ENCODE measurements at places on chromosomes 7 and 10.

GRCh38 chr10:127151981-127152699 is 44.3 kb downstream of the INSYN2A start:
- no peak for DNase-seq

DNA sequence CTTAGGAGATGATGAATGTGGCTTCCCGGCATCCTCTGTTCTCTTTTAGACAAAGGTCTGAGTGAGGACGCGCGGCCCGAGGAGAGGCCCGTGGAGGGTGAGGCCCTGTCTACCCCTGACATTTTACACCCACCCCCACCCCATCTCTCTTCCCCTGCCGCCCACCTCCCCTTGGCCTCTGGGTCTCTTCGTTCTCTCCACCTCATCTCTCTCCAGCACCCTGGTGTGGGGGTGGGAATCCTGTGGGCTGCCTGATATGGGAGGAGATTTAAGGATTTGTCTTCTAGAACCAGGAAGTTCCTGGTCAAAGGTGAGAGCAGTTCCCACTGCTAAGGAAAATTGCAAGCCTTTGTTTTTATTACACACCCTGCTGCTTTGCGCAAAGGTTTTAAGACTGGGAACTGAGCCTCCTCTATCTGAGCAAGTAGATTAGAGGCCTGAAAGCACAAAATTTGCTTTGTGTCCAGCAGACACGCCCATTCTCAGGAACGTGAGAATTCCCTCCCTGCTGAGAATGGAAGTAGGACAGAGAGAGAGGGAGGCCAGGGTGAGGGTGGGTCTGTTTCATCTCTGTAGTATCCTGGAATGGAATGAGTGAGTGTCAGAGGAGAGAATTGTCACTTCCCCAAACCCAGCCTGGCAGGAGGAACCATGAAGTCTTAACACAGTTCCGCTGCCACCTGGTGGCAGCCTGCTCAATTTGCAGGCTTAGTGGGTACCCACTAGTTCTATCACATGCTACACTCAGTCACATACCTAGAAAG is 91.2 kb downstream of the GTF2IRD1 start:
- no peak for DNase-seq

DNA sequence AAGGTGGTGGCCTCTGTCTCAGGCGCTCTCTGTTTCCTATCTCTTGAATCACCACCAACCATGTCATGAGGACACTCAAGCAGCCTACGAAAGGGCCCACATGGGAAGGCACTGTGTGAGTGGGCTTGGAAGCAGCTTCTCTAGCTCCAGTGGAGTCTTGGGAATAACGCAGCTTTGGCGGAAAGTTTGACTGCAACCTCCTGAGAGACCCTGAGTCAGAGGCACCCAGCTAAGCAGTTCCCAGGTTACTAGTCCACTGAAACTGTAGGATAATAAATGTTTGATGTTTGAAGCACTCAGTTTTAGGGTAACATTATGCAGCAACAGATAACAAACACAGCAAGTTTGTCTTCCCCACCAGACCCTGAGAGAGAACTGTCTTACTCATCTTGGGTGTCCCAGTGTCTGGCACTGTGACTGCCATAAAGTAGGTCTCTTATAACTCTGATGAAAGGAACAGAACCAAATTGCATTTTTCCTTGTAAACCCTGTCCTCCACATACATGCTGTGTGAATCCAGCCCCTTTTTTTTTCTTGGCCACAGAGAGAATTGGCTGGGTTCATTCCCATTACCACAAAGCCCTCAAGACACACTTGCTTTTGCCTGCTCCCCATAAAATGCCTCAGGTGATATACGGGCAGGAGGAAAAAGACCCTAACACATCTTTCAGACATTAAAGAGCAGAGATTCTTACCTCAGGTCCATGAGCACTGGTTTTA is 185.5 kb downstream of the ZNF365 start:
- no peak for DNase-seq

DNA sequence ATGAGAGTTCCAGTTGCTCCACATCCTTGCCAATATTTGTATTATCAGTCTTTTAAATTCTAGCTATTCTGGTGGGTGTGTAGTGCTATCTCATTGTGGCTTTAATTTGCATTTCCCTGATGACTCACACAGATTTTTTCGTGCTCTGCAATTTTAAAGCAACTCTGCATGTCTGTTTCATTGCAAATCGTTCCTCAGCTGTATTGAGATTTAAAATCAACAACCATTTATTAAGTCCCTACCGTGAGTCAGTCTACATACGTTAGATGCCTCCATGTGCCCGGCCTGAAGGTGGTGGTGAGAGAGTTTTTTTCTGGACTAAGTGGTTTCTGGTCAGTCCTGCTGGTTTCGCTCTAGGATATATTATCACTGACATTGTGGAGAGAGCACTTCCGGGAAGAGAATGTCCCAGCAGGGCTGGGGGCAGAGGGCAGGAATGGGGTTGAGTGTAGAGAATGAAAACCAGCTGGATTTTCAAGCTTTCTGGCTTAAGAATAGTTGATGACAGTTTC is 8.4 kb upstream of the HYCC1 start:
- DNase-seq = no peak

DNA sequence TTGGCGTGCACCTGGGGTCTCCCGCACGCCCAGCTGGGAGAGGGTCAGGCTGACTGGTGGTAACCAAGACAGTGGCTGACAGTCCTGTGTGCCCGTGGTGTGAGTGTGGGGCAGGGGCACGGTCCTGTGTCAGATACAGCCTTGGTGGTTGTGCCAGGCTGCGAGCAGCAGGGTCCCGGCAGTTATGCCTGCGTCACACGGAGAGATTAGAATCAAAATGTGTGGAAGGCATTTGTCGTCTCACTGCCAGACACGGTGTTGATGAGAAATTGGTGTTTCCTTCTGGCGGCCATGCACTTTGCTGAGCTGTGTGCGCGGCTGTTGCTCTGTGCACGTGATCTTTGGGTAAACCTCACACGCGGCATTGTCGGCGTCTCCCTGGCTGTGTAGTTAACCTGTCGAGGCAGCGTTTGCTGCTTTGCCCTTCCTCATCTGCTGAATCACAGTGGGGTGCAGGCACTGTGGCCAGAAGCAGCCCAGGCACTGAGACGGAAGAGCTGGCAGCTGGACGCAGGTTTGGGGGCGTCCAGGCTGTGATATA is 87.7 kb downstream of the NKX6-2 start:
- no peak for DNase-seq

DNA sequence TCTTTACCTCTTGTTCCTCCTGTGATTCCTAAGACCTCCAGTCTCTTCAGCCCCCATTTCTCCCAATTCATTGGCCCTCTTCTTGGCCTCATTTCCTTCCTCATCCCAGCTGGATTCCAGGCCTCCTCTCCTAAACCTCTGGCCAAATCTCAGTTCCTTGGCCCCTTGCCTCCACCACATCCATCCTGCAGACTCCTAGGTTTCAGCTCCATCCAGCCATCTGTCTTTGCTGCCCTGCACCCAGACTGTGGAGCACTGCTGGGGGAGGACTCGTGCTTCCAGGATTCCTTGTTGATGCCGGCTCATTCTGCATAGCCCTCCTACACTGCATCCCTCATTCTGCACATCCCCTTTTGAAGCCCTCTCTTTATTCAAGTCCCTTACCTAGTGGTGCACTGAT is 6.7 kb downstream of the PLAC9 start:
- DNase-seq = no peak

GRCh38 chr10:74383642-74384041 is 232.6 kb downstream of the ADK start:
- no peak for DNase-seq

- DNase-seq = no peak
Observed at GRCh38 chr7:115087437-115087836, 165.5 kb downstream of the MDFIC start.

- no peak for DNase-seq
Observed at GRCh38 chr7:2971914-2972834, 71.5 kb downstream of the CARD11 start.

- DNase-seq = no peak
Observed at GRCh38 chr7:37337522-37337921, 111.1 kb downstream of the ELMO1 start.

GRCh38 chr10:124588736-124589490 is 127.3 kb downstream of the LHPP start:
- no peak for DNase-seq

- DNase-seq = no peak
Observed at GRCh38 chr7:108340856-108341411, 115.3 kb downstream of the NRCAM start.

DNA sequence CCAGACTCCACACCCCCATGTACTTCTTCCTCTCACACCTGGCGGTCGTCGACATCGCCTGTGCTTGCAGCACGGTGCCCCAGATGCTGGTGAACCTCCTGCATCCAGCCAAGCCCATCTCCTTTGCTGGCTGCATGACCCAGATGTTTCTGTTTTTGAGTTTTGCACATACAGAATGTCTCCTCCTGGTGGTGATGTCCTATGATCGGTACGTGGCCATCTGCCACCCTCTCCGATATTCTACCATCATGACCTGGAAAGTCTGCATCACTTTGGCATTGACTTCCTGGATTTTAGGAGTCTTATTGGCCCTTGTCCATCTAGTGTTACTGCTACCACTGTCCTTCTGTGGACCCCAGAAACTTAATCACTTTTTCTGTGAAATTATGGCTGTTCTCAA is 4.8 kb downstream of the OR2A25 start:
- DNase-seq = no peak

DNA sequence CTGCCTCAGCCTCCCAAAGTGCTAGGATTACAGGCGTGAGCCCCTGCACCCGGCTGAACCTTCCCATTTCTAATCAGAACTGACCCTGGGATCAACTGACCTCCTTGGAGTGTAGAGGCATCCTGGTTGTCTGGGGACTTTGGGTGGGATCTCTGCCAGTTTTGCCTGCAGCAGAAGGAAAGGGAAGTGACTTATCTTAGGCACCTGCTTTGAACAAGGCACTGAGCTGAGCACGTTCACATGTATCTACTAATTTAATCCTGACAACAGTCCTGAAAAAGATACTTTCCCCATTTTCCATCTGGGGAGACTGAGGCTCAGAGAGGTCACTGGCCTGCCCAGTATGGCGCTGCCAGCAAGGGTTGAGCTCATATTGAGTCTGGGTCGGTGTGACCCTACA is 153.4 kb downstream of the CUX1 start:
- DNase-seq = no peak

GRCh38 chr10:109203646-109204353 is 719.5 kb downstream of the XPNPEP1 start:
- DNase-seq = no peak
